Pulmonary artery endothelial cell (primary cell): ENCODE measurements at places on chromosomes 13 and 19. TPM values are rescaled to one million over a fixed set of nuclear protein-coding genes. Genes with fewer than 3 reads are reported as not detected.

Gene TMEM255B
- 19.1 and 37.3 TPM in 2 replicates for total RNA-seq

Gene ADAT3
- total RNA-seq: 2.4 and 3.1 TPM in 2 replicates

Gene ZNF540
- total RNA-seq: 0.13 and 0.42 TPM in 2 replicates

Gene TEX29
- not detected in 2 replicates for total RNA-seq

Gene FPR1
- not detected in 2 replicates for total RNA-seq

Gene OSCAR
- total RNA-seq: 0.07 TPM in 1 of 2 replicates, not detected in the other

Gene PGLYRP1
- total RNA-seq: not detected in 2 replicates

Gene TMEM59L
- total RNA-seq: 0.14 and 0.40 TPM in 2 replicates

Gene NLRP9
- under 0.01 TPM in 1 of 2 replicates, not detected in the other for total RNA-seq

Gene ZNF772
- 14.1 and 25.7 TPM in 2 replicates for total RNA-seq

Gene TLE6
- total RNA-seq: 1.9 and 3.4 TPM in 2 replicates

Gene RNF17
- not detected in 2 replicates for total RNA-seq

Gene ELSPBP1
- total RNA-seq: not detected in 2 replicates

Gene GNG7
- 0.11 and 0.20 TPM in 2 replicates for total RNA-seq

Gene BRSK1
- total RNA-seq: 0.07 and 0.40 TPM in 2 replicates

Gene TGFB1
- 18.2 and 18.9 TPM in 2 replicates for total RNA-seq

Gene ZFR2
- not detected in 2 replicates for total RNA-seq

Gene TLE2
- total RNA-seq: 19.2 and 20.6 TPM in 2 replicates

Gene ERFL
- not detected in 2 replicates for total RNA-seq

Gene SSC5D
- 0.11 and 0.13 TPM in 2 replicates for total RNA-seq

Gene TMEM150B
- not detected in 2 replicates for total RNA-seq

Gene SNAPC2
- total RNA-seq: 15.0 and 20.8 TPM in 2 replicates

Gene CCNA1
- total RNA-seq: 127 and 156 TPM in 2 replicates

Gene KLK14
- not detected in 2 replicates for total RNA-seq

Gene NMRK2
- not detected in 2 replicates for total RNA-seq

Gene FUT6
- total RNA-seq: not detected in 2 replicates

Gene ZNF888
- 5.1 and 9.1 TPM in 2 replicates for total RNA-seq

Gene SYNGR4
- not detected in 2 replicates for total RNA-seq

Gene ESD
- 84.3 and 90.8 TPM in 2 replicates for total RNA-seq

Gene TMEM238
- total RNA-seq: 0.21 and 0.46 TPM in 2 replicates

Gene CD22
- total RNA-seq: 0.60 TPM in 1 of 2 replicates, not detected in the other

Gene SIGLEC12
- not detected in 2 replicates for total RNA-seq

Gene SRRM5
- 0.04 TPM in 1 of 2 replicates, not detected in the other for total RNA-seq

Gene DKKL1
- total RNA-seq: 0.14 TPM in 1 of 2 replicates, not detected in the other

Gene TNFSF11
- 0.07 TPM in 1 of 2 replicates, not detected in the other for total RNA-seq

Gene COMMD6
- total RNA-seq: 40.5 and 47.5 TPM in 2 replicates

Gene CCDC8
- total RNA-seq: 0.07 and 0.25 TPM in 2 replicates

Gene FCER2
- total RNA-seq: not detected in 2 replicates
